Neuronal stem cell (in vitro differentiated cells): ENCODE measurements at places on chromosomes 12 and 14.

DNA sequence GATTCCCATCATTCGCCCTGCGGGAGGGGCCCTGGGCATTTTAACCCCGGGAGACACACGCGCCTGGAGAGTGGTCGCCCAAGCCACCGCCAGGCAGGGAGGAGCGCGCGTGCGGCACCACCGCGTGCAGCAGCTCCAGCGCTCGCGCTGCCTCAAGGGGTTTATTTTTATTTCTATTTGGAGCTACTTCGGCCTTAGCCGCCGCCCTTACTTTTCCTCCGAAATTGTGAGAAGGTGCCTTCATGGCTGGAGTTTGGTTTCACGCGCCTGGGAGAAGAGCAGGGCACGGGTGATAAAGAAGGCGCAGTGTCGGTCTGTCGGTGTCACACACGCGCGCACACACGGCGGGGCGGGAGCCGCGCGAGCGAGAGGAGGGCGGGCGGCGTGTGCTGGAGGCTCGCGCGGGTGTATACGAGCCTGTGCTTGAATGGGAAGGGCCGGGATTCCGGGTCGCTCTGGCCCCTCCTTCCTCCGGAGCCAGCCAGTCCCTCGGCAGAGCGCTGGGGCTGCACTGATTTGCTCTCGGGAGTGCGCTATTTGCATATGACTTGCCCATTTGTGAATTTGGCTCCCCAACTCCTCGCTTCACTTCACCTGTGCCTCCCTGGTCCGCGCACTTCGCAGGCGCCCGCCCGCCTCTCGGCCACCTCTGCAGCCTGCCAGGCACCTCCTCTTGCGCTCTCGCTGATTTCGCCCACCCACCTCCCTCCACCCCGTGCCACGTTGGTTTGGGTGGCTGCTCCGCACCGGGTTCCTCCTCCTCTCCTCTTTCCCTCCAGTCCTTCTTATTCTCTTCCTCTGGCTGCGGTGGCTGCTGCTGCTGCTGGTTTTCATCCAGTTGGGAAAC lies 932.3 kb downstream of the DIO2 start:
- DNase-seq: peak; percentile 93

GRCh38 chr14:85263916-85264675 lies 265.8 kb upstream of the FLRT2 start:
- no peak for DNase-seq

DNA sequence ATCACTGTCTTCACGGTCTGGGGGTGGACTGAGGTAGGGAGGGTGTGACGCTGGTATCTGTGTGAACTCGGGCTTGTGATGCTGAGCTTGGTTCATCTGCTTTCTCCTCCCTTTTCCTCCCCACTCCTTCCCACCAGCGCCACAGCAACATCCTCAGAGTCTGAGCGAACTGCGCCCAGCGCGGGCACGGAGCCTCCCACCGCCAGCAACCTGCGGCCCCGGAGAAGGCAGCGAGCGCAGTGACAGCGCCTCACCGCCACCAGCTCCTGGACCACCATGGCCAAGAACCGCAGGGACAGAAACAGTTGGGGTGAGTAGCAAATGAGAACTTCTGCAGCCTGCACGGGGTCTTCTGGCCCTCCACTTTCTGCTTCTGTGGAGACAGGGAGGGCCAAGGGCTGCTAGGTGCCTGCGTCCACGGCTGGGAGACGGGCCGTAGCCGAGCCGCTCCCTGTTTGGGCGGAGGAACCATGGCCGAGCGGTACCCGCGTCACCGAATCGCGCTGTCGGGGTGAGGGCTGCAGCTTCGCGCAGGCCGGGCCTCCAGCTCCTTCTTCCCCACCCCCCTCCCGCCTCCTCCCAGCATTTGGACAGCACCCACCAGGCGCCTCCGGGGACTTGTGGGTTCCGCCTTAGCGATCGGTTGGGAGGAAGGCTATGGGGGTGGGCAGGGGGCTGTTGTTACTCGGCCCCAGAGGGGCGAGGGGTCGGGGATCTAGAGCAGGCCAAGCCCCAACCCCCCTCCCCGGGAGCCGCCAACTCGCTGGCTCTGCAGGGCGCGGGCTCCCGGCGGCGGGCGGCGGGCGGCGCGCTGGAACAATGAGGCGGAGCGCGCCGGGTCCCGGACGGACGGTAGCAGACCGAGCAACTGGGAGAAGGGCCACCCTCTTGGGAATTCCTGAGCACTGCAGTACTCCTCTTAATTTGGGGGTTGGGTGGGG lies at the start of gene ATL1:
TSS of gene ATL1 (plus strand) at position 156 of the 941 bp plus-strand sequence. CDS start at position 277, 121 bp downstream.
- peak; percentile 77 for DNase-seq

DNA sequence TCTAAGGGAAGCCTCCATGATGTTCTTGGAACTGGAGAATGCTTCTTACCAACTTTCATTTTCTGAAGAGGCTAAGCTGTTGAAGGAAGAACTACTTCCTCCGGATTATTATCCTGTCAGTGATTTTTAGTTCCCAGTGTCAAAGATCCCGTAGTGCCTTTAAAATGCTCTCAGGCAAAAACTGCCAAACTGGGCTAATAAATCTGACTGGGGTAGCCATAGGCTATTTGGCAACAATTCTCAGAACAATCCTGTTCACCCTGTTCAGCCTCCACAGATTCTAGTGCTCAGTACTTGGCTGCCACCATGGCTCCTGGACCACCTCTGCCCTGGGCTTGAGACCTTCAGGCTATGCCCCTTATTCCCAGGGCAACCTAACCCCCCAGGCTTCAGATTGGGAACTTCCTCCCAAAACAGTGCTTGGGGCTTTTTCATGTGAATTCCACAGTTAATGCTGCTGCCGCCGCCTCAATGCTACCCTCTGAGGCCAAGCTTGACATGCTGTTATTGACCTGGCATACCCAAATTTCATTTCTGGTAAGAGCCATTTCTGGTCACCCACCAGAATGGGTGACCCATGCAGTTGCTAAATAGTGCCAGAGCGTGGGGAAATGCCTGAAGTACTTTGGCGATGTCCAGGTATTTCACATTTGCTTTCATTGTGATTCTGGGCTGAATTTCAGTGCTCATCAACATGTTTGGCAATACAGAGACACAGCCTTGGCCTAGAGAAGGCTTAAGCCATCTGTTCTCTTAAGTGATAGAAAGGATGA lies 110.0 kb upstream of the ARHGAP5 start:
- no peak for DNase-seq

- DNase-seq: no peak
These were observed 15.0 kb upstream of the GALNT16 start for GRCh38 chr14:69244946-69245345.

- no peak for DNase-seq
These were observed 71.1 kb upstream of the SOX5 start for GRCh38 chr12:24020397-24021163.

DNA sequence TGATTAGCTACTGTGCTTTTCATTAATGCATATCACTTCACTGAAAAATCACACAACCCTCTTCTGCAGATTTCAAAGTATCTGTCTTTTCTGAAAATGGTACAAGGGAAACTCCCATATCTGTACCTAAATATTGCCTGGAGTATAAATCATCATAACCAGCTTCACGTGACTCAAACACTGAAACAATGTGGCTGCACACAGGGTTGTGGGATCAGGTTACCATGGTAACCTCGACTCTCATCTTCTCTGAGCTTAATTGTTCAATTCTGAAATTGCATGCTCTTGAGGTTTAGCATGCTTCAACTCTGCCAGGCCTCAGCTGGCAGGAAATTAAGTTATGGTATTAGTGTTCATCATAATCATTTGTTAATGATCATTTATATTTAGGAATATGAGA lies 77.5 kb upstream of the CPSF6 start:
- no peak for DNase-seq

- no peak for DNase-seq
These were observed 139.6 kb downstream of the PRKCH start for GRCh38 chr14:61460718-61461611.

GRCh38 chr12:33277376-33277775 lies 162.2 kb downstream of the SYT10 start:
- DNase-seq: no peak

DNA sequence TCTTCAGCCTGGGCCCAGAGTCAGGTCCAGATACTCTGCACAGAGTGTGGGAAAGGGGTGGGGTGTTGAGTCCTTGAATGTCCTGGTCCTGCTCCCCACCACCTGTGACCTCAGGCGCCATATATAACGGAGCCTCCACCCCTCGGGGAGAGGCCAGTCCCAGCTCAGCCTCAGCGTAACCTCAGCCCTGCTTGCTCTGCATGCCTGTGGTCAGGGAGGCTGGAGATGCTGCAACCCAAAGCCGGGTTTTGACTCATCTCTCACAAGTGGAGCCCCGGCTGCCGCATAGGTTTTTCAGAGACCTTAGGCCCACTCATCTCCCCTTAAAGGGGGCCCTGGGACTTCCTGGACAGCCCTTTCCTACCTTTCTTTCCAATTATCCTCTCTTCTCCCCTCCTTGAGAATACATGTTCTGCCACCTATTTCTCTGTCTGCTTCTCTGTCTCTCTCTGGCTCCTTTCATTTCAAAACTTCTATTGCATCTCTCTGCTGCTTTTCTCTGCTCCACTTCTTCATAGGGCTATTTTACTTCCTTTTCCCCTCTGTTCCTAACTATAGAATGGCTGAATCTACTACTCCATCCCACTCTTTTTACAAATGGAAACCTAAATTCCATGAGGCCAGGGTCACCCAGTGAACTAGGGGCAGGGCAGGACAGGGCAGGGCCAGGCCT lies 1.2 kb downstream of the ITGB7 start:
- no peak for DNase-seq

- DNase-seq: peak; percentile 41
These were observed 6.7 kb downstream of the CDKN1B start for GRCh38 chr12:12723681-12724420.

GRCh38 chr12:67512061-67512460 lies 136.5 kb upstream of the DYRK2 start:
- DNase-seq: no peak

- no peak for DNase-seq
These were observed 1.0 kb downstream of the ATXN7L3B start for GRCh38 chr12:74538491-74539258.

- no peak for DNase-seq
These were observed 60.8 kb upstream of the EVL start for GRCh38 chr14:100004392-100004791.

GRCh38 chr12:57479376-57480115 lies at the start of gene ARHGAP9:
TSS of gene ARHGAP9 (minus strand) at chr12:57479866. CDS start at chr12:57479406, 460 bp downstream.
- no peak for DNase-seq

- DNase-seq: no peak
These were observed 181.9 kb downstream of the NUAK1 start for GRCh38 chr12:105956662-105957457.

DNA sequence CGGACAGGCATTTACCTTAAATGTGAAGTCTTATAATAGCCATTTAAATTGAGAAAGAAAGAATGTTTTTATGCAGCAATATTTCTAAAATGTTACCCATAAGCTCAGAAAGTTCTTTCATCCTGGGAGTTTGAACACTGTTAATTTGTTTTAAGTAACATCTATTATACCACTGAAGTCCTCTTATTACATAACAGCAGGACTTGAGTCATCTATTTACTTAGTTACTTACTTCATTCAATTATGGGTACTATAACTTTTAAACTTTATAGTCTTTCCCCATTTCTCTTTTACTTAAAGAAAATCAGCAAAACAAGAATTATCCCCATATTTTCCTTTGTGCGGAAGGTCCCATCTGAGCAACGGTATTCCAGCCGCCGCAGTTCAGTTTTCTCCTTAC lies 473.1 kb downstream of the ETNK1 start:
- no peak for DNase-seq

DNA sequence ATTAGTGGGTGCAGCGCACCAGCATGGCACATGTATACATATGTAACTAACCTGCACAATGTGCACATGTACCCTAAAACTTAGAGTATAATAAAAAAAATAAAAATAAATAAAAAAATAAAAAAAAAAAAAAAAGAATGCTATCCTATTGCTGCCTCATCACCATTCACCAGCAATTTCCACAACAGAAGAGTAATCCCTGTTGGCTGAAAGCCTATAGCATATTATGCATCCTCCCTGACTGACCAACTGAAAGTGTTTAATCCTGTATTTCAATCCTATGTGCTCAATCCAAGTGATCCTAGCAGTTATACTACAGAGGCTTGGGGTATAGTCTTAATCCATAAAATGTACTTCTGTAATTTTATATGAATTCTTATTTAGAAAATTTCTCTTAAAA lies 18.5 kb downstream of the DICER1 start:
- no peak for DNase-seq

DNA sequence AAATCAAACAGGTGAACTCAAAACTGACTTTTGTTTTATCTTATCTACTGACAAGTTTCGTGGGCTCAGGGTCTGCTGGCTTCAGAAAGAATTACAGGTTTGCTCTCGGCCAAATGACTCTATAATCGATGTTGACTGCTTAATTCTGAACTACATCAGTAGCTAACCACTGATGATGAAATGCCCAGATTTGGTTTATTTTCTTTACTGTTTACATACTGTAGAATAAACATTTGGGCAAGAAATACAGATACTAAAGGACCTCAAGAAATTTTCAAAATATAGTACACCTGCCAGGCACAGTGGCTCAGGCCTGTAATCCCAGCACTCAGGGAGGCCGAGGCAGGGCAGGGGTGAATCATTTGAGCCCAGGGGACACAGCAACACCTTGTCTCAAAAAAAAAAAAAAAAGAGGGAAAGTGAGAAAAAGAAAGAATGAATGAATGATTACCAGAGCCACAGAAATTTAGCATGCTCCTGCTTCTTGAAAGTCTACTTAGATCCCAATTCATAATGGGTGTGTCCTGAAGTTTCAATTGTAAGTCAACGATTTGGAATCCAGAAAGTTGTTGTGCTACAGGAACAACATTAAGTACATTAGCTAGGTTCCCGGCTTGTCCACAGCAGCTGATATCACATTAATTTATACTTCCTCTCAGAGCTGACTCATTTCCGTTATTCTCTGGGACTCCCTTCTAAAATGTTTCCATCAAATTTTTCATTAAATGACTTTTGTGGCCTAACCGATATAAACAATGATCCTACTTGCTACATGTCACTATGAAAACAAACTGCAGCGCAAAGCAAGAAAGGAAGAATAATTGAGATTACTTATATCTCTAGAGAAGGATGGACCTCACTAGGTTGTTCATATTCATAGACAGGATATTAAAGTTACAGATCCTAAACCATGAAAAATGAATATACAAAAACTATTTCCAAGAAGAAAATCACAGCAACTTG lies 134.3 kb downstream of the MED13L start:
- DNase-seq: no peak

DNA sequence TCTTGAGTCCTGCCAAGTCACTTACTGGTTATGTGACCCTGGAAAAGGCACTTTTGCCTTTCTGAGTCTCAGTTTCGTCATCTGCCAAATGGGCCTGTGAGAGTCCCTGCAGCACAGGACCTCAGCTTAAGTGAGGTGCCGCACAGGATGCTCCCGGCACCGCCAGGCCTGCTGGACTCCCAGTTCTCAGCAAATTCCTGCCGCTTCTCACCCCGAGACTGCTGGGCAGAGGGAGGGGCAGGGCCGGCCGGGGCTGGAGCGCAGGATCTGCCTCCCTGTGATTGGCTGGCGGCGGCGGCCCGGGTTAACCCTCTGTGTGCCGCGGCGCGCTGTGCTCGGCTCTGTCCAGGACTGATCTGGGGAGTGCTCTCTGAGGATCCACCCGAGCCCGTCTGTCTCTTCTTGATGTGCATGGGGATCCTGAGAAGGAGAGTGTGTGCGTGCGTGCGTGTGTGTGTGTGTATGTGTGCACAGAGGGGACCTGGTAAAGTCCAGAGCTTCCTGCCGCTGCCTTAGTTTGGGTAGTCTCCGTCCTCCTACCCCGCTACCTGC lies 8.6 kb downstream of the SETD1B start:
- peak; percentile 58 for DNase-seq
